ENCODE measurements at places on chromosomes 3 and 15.

DNA sequence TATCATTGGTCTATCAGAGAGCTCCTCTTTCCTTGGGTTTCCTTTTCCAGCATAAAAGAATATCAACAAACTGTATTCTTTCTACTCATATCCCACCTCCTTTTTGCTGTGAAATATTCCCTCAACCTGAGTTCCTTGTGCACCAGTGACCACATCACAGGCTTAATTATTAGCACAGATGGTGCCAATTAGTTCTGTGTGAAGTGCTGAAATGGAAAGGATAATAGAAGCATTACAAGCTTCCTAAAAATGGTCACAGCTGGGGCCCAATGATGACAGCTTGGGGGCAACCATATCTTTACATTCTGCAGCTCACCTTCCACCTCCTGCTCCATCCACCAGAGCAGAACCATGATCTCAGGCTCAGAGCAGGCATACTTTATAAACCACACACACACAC lies 84.6 kb downstream of the ANO10 start:
- no peak for DNase-seq

DNA sequence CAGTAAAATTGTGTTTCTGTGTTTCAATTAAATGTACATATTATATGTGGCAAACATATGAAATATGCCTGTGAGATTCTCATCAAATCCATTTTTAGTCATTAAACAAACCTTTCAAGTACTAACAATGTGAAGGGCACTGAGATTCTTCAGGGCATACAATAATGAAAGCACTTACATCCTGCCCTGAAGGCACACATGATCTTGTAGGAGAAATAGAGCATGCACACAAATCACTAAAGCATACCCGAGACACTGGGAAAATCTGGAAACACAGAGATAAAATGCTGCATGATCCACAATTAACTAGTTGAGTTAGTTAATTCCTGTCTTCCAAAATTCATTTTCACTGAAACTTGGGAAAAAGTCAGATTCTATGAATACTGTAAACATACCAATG lies 810.5 kb upstream of the NECTIN3 start:
- DNase-seq = no peak

DNA sequence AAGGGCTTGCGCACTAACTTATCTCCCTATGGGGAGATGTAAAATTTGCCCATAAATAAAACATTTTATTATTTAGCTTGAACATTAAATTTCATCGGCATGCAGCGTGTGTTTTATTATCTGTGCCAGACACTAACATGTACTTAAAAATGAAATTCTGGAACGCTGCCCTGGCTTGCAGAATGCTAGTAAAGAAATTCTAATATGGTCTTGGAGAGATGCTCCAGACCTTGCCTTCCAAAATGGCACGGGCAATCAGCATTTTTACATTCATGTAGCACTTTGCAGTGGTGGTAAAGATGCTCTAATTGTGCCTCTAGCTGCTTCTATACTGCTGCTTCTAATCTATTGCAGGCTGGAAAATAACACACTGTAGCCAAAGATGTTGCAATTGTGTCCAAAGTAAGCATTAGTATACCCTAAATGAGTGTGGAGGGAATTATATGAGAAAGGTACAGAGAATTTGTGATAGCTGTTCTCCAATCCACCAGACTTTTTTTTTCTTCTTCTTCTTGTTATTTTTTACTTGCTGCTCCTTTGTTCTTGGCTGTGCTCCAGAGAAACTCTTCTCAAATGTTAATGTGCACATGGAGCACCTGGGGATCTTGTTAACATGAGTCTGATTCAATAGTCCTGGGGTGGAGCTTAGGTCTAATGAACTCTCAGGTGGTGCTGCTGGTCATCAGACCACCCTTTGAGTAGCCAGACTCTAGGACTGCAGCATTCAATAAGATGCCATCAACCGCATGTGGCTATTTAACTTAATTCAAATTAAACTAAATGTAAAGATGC lies 47.3 kb downstream of the CRABP1 start:
- no peak for DNase-seq

- DNase-seq = no peak
These were observed 374.3 kb downstream of the VPS13C start for GRCh38 chr15:61685971-61686370.

DNA sequence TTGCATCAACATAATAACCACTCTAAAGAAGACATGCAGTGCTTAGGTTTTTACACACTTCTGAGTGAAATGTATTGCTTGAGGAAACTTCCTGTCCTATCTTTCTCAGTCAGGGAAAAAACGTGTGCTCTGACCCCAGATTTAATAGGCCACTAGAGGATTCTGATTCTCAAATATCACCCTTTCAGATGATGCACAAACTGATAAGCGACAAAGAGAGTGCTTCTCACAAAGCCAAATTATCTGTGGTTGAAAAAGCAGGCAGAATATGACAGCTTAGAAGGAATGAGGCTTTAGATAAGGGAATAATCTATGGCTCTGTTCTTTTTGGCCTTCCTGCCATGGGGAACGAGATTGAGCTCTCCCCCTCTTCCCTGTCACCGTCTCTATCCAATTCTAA lies 583.4 kb upstream of the SGO1 start:
- DNase-seq = no peak

DNA sequence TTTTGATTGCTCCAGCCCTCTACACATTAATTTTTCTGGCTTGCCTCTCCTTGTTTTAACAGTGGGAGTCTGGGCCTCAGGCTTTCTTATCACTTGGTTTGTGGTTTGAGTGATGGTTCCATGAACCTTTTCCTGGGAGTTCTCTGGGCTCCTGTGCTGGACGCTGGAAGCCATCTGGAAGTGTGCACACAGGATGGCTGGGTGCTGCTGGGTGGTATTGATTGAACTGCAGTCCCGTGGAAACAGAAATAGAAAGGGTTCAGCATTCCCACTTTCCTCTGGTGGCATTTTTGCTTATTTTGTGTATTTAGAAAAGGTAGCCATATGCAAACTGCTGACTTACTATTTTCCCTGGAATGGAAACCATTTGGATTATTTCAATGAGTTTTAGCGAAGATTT lies 25.6 kb downstream of the MITF start:
- no peak for DNase-seq

DNA sequence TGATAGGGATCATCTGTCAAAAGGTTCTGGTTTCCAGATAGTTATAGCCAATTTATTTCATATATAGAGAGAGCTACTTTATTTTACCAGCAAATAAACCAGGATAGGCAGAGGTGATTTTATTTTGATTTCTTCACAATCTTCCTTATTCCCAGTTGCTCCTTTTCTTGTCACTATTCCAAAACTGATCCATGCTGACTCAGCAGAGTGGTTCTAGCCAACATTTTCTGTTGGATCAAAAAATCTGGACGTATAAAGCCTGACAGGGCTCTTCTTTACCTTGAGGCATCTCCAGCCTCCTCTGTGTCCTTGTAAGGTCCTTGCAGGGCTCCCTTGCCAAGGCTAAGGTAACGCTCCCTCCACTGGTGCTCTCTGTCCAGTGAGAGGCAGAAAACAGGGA lies 15.8 kb downstream of the HDC start:
- no peak for DNase-seq

DNA sequence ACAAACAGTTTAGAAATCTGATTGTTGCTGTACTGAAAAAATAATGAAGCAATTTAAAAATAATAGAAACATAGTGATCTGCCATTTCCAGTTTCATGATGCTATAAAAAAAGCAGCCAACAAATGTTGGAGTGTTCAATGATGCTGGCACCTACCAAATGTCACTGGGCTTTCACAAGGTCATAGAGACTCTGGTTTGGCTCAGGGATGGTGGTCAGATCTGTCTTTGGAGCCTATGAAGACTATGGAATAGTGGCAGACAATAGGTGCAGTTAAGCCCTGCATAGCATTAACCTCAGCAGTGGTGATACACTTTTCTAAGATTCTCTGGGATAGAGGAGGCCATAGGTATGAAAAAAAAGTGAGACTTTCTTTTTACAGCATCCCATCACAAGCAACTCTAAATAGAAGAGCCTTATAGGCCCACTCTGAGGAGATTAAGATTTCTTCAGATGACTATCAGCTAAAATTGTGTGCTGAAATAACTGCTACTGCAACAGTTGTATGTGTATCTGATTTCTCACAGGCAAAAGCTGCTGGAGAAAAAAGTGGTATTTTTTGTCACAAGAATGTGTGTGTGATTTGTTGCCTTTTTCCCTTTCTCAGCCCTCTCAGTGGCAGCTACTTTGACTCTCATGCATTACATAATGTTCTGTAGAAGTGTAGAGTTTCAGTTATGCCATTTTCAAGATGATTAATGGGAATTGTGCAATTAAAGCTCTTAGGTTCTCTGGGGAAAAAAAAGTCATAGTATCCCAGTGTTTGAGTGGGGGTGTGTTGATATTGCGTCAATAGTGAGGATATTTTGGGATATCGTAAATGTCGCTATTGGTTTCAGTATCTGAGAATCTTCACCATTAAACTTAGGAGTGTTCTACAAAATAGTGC lies 137.4 kb downstream of the MBNL1 start:
- DNase-seq = no peak

- DNase-seq = no peak
These were observed 35.6 kb downstream of the APBA2 start for GRCh38 chr15:28921336-28921735.

DNA sequence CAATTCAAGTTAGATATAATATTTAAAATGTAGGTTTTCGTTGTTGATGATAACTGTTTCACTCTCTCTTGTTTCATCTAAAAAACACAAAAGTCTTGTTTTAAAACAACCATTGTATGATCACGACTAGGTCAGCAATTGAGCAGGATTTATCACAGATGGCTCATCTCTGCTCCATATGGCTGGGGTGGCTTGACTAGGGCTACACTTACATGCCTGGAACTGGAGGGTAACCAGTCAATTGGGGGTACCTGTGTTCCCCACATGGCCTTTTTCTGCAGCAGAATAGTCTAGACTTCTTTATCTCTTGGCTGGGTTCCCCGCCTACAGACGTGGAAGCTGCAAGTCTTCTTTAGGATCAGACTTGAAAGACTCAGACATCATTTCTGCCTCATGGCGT lies 103.9 kb downstream of the ARPP21 start:
- no peak for DNase-seq

DNA sequence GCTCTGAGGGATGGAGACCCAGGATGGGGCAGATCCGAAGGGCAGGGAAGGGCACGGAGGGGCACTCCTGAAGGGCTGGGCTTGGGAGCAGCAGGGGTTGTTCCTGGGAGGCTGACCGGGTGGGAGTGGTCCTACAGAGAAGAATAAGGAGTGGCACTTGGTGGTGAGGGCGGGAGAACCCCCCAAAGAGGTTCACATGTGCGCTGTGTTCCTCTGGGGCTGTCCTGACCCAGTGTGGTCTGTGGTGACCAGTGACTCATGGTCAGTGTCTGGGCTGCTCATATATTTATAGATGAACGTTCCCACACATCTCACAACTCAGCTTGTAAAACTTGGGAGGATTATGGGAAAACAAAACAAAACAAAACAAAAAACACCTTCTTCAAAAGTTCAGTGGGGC lies 10.0 kb downstream of the TRPM1 start:
- DNase-seq = no peak

GRCh38 chr15:70199540-70200410 lies 102.1 kb upstream of the TLE3 start:
- no peak for DNase-seq

DNA sequence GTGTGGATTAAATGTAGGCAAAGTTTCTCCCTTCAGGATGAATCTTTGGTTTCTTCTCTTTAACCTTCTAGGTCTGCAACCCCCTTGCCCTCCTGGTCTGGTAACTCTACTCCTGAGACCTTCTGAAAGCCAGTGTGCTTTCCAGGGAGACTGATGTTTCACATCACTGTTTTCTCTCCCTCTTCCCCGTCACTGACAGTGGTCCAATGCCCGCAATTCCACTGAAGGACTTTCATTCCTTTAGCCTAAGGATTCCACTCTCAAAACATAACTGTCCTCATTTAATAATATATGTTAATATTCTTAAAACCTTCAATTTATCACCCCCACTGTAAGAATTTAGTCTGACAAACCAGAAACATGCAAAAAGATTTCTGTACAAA lies 101.5 kb upstream of the CPNE4 start:
- DNase-seq = no peak

DNA sequence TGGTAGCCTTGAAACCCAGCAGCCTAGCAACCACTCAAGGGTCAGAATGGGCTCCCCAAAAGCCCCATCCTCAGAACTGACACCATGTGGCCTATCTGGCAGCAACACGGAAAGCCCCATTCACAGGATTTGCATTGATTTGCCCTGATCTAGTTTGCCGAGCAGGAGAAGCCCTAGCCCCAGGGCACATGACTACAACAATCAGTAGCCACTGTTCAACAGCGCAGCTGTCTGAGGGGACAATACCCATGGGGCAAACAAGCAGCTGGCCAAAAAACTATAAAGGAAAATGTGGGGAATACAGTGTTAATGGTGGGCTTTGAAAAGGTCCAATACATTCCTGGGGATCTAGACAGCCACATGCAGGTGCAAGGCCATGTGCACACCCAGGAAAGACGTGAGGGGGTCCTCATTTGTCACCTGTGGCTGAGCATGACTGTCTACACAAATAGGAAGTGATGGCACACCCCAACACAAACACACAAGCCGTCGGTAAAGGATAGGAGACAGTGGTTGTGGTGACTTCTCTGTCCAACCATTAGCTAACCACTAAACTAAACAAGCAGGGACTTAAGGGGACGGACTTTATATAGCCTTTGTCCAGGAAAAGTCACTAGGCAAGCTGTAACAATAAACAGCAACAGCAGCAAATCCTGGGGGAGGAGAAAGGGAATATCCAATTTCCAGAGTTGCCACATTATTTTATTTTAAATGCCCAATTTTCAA lies 113.7 kb downstream of the LRIG1 start:
- DNase-seq = no peak

GRCh38 chr3:2166552-2166951 lies 67.9 kb downstream of the CNTN4 start:
- no peak for DNase-seq

DNA sequence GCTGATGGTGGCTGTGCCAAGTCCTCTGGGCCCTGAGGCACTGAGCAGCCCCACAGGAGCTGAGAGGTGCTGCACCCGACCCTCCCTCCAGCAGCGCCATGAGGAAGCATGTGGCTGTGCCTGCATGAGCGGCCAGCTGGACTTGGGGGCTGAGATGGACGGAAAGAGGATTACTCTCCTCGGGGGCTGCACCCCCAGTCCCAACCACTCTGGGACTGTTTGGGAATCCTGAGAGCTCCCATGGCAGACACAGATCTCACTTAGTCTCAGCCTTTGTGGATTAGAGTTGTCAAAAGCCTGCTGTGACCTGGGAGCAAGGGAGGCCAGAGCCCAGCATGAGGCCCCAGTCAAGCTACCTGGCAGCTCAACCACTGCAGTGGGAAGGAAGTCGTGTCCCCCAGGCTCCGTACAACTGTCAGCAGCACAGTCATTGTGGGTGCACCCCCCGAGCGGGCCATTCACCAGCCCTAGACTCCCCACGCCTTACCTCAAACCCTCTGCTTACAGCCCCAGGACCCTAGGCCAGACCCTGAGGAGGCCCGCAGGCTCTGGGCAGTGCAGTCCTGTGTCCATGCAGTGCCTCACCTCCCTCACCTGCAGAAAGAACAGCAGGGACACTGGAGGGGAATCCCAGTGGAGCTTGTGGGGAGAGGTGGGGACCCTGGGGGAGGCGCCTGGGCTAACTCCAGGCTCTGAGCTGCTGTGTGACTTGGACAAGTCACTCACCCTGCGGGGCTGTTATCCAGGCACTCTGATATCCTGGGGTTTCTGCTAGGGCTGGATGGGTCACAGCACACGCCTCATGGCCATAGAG lies 17.1 kb downstream of the PRR23E start:
- no peak for DNase-seq
